Parietal lobe (tissue), 2 donors: ENCODE measurements at places on chromosomes 12 and 14. TPM values are rescaled to one million over a fixed set of nuclear protein-coding genes. Genes with fewer than 3 reads are reported as not detected.

Gene RPS26
- 22.8 TPM for total RNA-seq

Gene GLT1D1
- 8.1 TPM for total RNA-seq

Gene RNASE3
- not detected for total RNA-seq

Gene CD63
- total RNA-seq = 119 TPM

Gene OTUB2
- 5.6 TPM for total RNA-seq

Gene SDS
- total RNA-seq = not detected

Gene HDAC7
- total RNA-seq = 18.5 TPM

Gene SERPINA10
- total RNA-seq = not detected

Gene CD4
- total RNA-seq = 1.9 TPM

Gene FZD10
- 0.31 TPM for total RNA-seq

Gene B4GALNT1
- 103 TPM for total RNA-seq

Gene BDKRB2
- total RNA-seq = 0.31 TPM

Gene LMNTD1
- total RNA-seq = not detected

Gene SLC38A4
- total RNA-seq = 0.63 TPM

Gene CYP27B1
- total RNA-seq = 0.94 TPM
